ENCODE measurements at places on chromosomes 4 and X.

DNA sequence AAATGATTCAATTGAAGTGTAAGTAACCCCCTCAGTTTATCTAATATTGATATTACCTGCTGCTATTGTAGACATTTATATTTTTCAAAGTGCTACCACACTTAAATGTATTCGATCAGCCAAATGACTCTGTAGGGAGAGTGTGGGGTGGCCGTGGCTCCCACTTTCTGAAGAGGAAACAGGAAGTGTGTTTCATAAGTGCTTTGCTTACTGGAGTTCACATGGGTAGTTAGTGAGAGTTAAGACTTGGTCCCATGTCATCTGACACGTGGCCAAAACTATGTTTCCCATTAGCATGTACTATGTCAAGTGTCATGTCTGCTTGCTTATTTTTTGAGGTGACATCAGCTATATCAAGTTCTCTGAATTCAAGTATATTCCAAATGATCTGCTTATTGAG is 308.1 kb upstream of the GATB start:
- DNase-seq, result no peak

DNA sequence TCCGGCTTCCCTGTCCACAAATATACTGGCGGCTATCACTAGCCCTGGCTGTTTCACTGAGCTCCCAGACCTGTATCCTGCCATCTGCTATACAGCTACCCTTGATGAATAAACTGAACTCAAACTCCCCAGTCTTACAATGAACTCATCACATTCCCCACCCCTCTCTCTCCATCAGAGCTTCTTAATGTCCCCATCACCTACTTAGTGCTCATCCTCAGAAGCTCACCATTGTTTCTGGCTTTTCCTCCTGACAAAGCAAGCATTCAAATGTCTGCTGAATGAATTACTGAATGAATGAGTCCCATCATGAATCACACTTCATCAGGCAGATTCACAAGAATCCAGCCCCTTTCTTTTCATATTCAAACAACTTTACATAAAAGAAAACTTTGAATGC is 5.7 kb upstream of the DGAT2L6 start:
- no peak for DNase-seq

- no peak for DNase-seq
These were observed 329.1 kb downstream of the FBXW7 start for GRCh38 chr4:152206646-152207377.

DNA sequence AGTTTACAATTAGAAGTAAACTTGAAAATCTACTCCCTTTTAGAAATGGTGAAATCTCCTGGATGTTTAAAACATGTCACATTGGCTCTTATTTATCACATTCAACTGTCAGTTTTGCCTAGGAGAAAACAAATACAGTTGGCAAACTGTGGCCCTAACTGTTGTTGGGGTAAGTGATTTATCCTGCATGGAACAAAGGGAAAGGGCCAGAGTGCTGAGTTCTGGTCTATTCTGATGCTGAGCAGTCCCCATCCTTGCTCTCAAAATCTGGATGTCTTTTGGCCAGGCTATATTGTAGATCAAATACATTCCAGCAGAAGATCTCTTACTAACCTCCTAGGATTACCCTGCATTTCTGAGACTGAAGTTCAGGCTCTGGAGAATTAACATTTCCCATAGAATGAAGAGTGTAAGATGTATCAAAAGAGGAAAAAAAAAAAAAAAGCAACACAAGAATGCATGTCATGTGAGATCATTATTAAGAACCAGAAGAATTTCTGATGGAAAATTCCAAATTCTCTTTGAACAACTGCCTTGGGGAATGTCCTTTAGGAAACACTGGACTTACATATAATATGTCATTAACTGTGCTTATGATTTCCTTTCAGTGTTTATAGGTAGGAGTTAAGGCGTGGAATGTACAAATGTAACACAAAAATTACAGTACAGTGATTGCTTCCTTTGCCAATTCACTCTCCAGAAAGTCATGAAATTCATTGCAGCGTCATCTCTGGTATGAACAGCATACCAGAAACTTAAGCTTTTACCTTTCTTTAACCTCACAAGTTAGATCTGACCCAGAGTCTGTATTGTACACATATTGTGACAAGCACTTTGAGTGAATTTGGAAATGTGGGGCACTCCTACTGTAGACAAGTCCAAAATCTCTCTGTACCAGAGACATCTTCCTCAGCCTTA is 1012.5 kb upstream of the LCORL start:
- DNase-seq, result no peak

DNA sequence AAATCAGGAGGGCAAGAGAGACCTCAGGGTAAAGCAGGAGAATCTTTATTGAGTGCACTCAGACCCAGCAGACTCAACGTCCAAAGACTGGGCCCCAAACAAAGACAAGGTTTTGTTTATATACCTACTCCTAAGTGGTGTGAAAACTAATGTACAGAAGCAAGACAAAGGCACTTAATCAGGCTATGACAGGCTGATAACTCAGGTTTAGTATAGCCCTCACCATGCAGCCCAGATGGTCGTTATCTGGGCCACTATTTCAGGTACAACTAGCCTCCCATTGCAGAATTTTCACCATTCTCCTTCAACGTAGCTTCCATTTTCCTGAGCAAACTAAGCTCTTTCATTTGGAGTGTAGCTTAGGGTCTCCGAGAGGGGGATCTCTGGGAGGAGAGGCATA is 36.9 kb downstream of the SULT1E1 start:
- no peak for DNase-seq

DNA sequence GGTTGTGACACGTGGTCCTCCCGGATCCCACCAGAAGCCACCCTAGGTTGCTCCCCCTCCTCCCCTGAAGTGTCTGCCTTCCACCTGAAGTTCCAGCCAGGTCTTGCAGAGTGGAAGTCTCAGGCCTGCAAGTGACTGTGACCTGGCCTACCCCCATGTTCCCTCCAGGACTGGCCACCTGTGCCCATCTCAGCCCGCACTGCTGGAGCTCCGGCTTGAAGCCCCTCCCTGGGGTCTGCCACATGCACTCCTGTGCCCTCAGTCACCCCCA is 6.1 kb upstream of the HGFAC start:
- DNase-seq, result no peak

GRCh38 chr4:170137466-170137865 is 47.7 kb upstream of the AADAT start:
- DNase-seq, result no peak

DNA sequence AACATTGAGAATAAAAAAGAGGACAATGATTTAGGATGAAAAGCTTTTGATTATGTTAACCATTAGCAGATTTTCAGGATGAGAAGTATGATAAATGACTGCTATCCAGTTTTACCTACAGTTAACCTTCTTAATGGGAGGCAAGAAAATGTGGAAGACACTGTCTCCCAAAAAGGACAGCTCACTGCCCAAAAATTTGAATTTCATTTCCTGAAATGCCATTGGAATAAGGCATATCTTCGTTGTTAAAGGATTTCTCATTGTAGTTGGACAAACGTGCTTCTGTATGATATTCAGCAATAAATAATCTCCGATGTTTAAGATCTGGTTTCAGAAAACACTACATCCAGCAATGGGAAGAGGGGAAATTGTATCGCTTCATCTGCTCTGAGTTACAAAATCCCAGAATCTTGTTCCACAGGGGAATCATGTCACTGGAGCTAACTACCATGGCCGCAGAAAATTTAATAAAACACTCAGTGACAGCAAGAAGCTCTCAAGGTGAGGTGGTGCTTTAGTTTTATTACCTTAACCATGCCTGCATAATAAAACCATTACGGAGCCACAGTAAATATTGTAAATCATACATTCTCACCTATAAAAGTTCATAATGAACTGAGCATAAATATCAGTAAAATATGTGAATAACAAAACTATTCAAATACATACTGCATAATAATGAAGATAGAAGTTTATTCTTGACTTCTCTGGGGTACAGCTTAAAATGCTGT is 552.3 kb downstream of the PCDH7 start:
- no peak for DNase-seq

DNA sequence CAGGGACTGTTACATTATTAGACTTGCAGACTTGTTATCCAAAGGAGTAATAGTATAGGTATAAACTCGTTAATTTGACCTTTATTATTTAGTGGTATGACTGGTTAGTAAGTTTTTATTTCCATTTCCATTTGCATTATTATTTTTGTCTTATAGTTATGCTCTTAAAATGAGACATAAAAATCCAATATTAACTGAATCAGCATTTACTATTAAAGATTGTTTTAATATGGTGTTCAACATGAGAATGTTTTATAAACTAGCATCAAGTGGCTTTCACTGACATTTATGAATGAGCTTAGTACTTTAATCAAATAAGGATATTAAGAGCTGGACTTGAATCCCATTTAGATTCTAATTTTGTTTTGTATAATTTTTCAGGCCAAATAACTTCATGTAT is 228.1 kb upstream of the HAND2 start:
- DNase-seq, result no peak

GRCh38 chr4:37673538-37674192 is 12.5 kb downstream of the RELL1 start:
- no peak for DNase-seq

GRCh38 chr4:186704057-186704456 is 19.6 kb downstream of the FAT1 start:
- DNase-seq, result no peak

- no peak for DNase-seq
These were observed 504.1 kb upstream of the POU3F4 start for GRCh38 chrX:83004012-83004411.

GRCh38 chrX:65697211-65697641 is 29.8 kb downstream of the MSN start:
- no peak for DNase-seq

DNA sequence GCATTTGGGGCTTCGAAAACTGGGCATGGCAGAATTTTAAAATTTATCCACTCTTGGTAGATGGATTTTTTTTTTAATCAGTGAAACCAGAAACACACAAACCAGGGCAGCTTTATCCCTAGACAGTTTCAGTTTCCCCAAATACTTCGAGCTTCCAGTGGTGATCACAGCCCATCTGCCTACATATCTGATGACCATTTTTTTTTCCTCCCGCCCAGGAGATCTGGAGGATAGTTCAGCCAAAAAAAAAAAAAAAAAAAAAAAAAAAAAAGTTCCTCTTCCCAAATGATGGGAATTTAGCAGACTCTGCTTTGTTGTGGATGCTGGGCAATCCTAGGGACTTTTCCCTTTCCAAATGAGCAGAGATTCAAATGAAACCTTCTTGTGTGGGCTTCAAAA is 1.0 kb upstream of the TBC1D9 start:
- DNase-seq, result no peak

- DNase-seq, result no peak
These were observed 218.9 kb downstream of the ASMT start for GRCh38 chrX:1833656-1834360.

- DNase-seq, result no peak
These were observed 58.6 kb downstream of the DDX60L start for GRCh38 chr4:168421671-168422070.

DNA sequence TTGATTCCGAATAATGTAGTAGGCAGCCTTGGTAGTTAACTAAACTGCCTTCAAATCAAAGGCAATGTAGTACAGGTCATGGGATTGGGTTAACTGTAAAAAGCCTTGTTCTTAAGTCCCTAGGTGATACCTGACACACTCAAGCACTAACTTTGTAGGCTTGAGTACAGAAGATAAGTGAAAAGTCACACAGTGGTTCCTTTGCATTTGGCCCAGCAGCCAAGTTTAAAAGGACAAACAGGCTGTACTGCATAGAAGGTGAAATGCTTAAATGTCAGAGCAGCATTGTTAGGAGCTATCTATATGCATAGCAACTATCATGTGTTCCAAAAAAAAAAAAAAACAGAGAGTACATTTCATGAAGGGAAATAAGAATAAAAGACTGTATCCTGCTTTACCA is 178.4 kb downstream of the ATOH1 start:
- DNase-seq, result no peak

DNA sequence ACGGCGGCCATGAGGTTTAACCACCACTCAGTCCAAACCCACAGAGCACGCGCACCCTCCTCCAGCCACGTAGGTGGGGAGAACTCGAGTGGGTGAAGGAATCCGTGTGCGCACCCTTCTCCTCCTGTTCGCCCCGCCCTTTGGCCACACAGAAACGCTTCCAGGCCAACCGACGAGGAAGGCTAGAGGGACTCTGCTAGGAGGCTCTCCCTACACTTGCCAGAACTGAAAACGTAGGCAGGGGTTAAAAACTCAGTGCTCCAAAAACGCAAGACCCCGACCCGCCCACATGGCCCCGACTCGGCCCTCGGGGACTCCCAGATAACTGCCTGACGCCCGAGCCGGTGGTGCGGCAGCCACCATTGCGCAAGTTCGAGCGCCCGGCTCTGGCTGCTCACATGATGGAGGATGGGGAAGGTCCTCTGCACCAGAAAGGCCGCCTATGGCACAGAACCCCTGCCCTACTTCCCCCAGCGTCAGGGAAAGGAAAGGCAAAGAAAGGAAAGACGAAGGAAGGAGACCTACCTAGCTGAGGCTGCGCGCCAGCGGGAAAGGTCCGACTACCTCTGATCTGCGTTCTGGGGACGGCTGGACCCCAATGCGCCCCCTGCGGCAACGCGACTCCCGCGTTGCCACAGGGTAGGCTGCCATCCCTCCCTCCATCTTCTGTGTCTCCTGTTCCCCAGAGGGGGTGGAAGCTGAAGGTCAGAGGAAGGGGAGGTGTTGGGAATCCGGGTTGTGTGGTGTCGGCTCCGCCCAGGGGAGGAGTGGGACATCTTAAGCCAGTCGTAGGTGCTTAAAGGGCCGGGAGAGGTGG is 201.9 kb upstream of the AGTR2 start:
- no peak for DNase-seq

GRCh38 chr4:95426455-95426854 is 122.3 kb downstream of the UNC5C start:
- DNase-seq, result no peak

DNA sequence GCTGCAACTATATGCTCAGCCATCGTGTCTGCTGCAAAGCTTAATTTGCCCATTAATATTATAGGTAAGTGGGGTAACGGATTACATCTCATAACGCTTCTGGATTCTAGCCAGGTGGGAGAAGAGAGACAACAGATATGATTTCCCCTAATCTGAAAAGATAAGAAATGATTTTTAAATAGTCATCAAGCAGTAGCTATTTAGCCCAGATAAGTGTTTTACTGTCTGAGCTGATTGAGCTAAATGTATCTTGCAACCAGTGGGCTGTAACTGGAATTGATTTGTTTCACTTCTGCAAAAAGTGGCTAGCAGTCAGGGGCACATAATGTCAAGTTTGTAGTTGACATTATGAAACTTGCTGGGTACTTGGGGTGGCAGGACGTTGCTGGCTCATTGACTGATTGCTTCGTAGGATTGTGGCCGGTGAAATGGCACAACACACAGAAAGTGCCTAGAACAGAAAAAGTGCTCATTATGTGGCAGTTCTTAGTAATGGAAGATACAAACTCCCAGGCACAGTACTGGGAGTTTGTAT is 18.5 kb downstream of the LAP3 start:
- no peak for DNase-seq

GRCh38 chr4:8176547-8177399 is 18.2 kb upstream of the ABLIM2 start:
- DNase-seq, result no peak

DNA sequence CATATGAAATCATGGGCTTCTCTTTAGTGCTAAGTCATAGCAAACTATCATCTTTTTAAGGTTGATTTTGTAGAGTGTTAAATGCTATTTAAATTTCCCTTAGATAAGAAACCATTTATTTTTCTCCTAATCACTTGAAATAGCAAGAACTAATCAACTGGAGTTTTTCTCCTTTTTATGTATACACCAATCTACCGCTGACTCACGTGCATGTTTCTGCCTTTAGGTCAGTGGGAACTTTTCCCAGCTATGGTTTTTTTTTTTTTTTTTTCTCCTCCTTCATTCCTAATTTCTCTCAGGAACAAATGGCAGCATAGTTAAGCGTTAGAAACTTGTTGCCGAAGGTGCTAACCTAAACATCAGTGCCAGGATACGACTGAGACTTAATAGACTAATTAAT is 176.4 kb downstream of the BMPR1B start:
- DNase-seq, result no peak

- no peak for DNase-seq
These were observed 19.6 kb downstream of the PGAM4 start for GRCh38 chrX:77949840-77950239.

All from T-helper 17 cell (primary cell).